ENCODE measurements at places on chromosomes 2 and 18.

GRCh38 chr2:182610231-182610630, 105.8 kb upstream of the DNAJC10 start:
- DNase-seq, result no peak

DNA sequence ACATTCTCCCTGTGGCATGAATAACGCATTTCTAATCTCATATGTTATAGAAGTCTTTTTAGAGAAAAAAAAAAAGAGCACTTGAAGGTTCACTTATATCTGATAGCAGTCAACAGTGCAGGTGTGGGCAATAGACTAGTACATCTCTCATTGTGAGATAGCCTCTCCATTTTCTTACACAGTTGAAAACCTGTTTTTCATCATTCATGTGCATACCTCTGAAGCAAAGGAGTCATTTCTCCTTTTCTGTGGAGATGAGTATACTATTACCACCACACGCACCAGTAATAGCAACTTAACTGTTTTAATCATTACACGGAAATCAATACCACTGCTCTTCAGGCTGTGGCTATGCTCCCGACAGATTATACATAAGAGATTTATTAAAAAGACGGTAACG, 1653.3 kb upstream of the TMEFF2 start:
- no peak for DNase-seq

- no peak for DNase-seq
Observed at GRCh38 chr2:129777146-129777545, 202.3 kb upstream of the RAB6C start.

DNA sequence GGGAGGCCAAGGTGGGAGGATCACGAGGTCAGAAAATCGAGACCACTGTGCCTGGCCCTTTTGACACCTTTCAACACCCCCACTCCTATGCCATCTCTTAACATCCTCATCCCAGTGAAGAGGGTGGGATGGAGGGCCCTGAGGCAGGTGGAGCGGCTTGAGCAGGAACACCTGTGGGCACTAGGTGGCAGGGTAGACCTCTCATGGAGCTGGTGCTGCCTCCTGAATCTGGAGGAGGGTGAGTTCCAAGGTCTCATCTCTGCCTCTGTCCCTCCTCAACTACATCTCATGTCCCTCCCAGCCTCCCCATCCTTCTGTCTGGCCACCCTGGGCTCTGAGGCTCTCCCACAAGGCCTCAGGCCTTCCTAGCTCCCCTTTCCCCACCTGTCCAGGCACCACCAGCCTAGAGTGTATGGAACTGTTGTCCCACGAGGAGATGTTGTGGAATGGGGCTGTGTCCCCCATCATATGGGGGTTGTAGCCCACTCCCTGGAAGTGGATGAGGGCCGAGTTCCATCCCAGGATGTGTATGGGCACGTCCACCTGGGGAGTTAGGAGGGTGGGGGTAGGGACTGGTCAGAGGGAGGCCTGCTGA, 17.0 kb upstream of the CRYBA2 start:
- no peak for DNase-seq

GRCh38 chr2:119432851-119433522, 1.3 kb downstream of the TMEM37 start:
- no peak for DNase-seq

- no peak for DNase-seq
Observed at GRCh38 chr2:205957452-205958154, 128.4 kb downstream of the INO80D start.

- DNase-seq, result no peak
Observed at GRCh38 chr2:216792222-216793021, 67.4 kb downstream of the TNP1 start.

DNA sequence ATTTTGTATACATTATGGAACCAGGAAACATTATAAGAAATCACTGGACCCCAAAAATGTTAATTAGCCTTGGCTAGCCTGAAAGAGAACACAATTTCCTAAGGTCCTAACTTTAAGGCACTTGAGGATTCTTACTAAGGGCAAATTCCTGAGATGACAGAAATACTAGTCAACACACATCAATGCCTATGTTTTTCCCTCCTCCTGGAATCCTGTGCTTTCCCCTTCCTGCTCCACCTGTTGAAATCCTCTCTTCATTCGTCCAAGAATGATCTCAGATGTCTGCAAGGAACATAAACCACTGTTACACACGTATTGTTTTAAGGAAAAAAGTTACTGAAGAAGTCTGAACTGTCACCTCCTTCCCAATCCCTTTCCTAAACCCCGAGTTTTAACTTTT, 21.2 kb upstream of the DARS1 start:
- DNase-seq, result no peak

DNA sequence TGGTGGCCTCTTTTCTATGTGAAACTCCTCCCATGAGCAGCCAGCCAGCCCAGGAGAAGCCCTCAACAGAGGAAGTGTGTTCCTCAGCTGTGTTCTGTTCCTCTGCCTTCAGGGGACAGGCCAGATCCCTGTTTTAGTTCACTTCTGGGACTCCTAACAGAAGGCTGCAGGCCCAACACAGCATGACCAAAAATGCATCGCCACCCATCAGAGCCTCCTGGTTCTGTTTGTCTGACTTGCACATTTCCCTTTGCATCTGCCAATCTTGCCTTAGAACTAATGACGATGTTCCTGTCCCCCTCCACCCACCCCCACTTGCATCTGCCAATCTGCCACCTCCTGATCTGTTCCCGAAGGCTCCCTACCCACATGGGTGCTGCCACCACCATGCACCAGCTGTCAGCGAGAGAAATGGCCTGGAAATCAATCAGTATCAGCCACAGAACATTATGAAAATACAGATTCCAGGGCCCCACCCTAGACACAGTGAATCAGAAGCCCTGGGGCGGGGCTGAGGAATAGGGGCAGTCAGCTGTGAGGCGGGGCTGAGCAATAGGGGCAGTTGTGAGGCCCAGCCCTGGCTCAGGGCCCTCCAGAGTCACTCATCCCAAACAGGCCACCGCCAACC, 51.0 kb downstream of the FAM168B start:
- DNase-seq, result no peak

DNA sequence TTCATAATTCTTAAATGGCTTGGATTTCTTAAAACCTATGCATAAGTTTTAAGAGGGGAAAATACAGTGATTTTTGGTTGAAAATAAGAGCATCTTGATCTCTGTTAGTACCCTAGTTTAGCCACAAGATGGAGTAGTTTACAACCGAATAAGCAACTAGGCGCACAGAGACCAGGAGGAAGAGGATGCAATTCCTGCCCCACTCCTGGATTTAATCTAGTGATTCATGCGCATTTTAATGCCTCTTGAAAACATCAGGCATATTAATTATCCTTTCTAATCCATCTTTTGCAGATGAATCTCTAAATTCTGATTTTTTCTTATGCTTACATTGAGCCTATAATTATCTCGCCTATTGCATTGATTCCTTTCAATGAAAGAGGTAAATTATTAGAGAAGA, 76.7 kb downstream of the MRPS9 start:
- DNase-seq, result no peak

DNA sequence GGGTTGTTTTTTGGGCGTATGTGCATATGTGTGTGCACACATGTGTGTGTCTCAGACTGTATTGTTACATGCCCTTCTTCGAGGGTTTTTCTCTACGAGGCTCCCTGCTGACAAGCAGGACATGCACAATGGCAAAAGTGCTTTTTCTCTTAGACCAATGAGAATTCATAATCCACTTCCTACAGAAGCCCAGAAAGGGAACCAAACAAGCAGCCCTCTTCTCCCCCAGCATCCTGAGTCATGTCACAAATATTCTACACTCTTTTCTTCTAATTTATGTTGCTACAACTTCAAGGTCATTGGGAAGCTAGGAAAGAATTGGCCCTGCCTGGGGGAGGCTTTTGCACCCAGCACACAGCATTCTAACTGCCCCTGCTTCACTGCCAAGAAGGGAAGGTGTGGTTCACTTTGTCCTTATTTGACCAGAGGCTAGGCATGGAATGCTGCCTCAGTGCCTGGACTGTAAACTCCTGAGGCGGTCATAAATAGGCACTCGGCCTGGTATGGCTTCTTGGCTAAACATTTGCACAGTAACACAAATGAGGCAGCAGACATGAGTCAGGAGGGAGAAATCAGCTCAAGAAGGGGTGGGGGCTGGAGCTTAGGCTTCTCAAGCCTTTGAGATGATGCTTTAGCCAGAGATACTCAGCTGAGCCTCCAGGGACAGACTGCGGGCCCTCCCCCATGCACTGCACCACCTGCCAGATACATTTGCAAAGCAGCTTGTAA, 92.7 kb upstream of the KLF7 start:
- no peak for DNase-seq

DNA sequence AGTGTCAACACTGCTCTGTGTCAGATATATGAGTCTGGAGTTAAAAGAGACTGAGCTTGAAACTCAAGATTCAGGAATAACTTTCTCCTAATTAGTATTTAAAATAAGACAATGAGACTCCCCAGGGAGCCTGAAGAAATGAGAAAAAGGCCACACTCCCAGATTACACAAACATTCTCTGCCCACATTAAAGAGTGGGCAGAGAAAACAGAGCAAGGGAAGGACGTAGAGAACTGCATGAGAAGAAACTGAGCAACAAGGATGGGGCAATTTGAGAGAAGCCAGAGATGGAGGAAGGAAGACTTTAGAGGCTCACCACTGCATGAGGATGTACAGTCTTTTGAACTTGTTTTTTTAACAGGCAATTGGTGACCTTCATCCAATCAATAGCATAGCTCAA, 438.2 kb downstream of the TDRD15 start:
- no peak for DNase-seq

DNA sequence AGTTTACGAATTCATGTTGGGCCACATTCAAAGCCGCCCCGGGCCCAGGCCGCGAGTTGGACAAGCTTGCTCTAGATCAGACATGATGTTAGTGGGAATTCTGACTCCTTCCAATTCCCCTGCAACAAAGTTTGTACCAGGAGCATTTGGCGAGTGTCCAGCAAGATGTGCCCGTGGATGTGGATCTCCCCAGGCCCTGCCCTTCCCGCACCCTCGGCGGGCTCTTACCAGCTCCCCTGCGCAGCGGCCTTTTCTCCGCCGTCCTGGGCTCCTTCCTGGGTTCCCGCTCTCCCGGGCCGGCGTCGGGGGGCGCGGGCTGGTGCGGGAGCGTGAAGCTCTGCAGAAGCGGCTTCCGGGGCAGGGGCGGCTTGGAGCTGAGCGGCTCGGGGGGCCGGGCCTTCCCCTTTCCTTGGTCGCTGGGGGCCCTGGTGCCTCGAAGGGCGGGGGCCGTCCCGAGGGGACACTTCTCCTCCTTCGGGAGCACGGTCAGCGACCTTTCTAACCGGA, 90.8 kb upstream of the MGAT4A start:
- no peak for DNase-seq

- no peak for DNase-seq
Observed at GRCh38 chr2:33210626-33211025, 263.9 kb downstream of the LTBP1 start.

GRCh38 chr18:75204732-75205513, 4.0 kb downstream of the PTGR3 start:
- no peak for DNase-seq

GRCh38 chr2:196839574-196839973, 30.4 kb upstream of the C2orf66 start:
- DNase-seq, result no peak

GRCh38 chr2:634636-635388, 42.4 kb downstream of the TMEM18 start:
- no peak for DNase-seq

DNA sequence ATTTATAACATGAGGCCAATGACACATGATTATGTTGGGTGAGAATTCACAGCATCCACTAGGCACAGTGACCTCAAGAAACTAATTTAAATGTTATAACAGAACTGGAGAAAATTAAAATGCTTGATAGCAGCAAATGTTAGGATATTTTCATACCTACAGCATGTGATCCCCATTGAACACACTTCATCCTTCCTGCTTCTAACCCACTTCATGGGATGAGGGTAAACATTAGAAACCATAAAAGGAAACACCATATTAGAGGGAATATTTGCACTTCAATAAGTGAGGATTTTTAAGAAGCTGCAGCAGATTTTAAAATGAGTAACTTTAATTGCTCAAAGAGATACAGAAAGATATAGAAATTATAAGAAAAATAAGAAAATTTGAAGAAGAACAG, 117.1 kb downstream of the FSHR start:
- DNase-seq, result no peak

DNA sequence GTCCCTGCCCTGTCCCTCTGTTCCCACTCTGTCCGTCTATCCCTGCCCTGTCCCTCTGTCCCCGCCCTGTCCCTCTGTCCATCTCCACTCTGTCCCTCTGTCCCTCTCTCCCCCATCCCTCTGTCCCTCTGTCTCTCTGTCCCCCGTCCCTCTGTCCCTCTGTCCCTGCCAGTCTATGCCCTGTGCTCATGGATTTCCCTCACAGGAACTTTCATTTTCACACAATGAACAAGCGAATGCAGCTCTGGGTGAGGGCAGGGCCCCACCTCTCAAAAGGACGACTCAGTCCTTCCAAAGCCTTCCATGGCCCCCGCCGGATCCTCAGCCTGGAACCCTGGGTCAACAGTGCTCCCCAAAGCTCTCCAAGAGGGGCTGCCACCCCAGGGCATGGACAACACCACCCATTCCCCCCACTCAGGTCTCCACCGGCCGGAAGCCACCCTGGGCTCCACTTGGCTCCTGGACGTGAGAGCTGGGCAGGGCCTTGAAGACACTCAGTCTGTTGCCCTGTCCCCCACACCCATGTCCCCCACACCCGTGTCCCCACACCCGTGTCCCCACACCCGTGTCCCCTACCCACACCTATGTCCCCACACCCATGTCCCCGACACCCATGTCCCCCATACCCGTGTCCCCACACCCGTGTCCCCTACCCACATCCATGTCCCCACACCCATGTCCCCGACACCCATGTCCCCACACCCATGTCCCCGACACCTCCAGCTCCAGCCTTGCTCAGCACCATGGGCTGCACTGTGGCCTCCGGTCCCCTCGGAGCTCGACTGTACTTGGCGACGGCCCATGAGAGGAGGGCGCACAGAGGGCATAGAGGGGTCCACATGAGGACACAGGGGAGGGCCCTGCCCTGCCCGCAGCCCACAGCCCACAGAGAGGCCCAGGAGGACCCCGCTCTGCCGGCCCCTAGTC, 156.0 kb downstream of the PXDN start:
- no peak for DNase-seq

GRCh38 chr2:205765151-205765550, 82.8 kb downstream of the NRP2 start:
- no peak for DNase-seq

DNA sequence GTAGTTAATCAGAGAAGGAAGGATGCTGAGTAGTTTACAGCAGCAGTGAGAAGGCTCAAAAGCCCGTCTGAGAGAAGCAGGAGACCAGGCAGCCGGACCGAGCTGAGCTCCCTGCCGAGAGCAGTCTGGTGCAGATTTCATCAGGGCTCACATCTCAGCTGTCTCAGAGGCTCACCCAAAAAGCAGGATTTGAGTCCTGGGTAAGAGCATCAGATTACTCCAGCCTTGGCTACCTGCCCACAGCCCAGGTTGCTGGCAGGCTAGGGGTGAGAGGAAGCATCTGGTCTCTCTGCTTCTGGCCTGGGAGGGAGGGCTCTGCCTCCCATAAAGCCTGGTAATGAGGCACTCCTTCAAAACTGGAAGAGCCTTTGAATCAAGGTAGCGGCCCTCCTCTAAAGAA, 140.5 kb downstream of the ST6GAL2 start:
- no peak for DNase-seq

GRCh38 chr2:111238296-111238695, 117.6 kb downstream of the BCL2L11 start:
- no peak for DNase-seq

GRCh38 chr2:217979151-217979811, 23.5 kb downstream of the TNS1 start:
- DNase-seq, result no peak

GRCh38 chr2:45909171-45909565, 257.7 kb downstream of the PRKCE start:
- DNase-seq, result no peak

GRCh38 chr18:76058146-76058545, 436.9 kb downstream of the ZNF516 start:
- DNase-seq, result no peak
